Endothelial cell (in vitro differentiated cells): ENCODE measurements at places on chromosomes 12 and 14. TPM values are rescaled to one million over a fixed set of nuclear protein-coding genes. Genes with fewer than 3 reads are reported as not detected.

Gene GLT8D2
- 3.8 TPM for total RNA-seq

DNA sequence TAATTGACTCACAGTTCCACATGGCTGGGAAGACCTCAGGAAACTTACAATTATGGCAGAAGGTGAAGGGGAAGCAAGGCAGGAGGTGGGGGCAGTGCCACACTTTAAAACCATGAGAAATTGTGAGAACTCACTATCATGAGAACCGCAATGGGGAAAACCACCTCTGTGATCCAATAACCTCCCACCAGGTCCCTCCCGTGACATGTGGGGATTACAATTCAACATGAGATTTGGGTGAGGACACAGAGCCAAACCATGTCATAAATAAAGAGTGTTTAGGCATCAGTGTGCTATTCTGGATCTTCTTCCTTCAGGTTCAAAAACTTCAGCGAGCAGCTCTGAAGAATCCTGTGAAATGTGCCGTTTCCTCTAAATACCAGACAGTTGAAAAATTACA lies 9.7 kb downstream of the DDX47 start:
- H3K4me1 ChIP-seq: no peaks in the 10 kb centered on the region
- no peaks in the 10 kb centered on the region for H3K27me3 ChIP-seq
- H3K27ac ChIP-seq: no peak overlapping the region
- H3K36me3 ChIP-seq: peaks cover 33% of the 10 kb centered on the region
- H3K4me3 ChIP-seq: no peak overlapping the region
- no peak for DNase-seq

Gene LRTM2
- not detected for total RNA-seq

Gene ADGRD1
- total RNA-seq: 1.7 TPM

DNA sequence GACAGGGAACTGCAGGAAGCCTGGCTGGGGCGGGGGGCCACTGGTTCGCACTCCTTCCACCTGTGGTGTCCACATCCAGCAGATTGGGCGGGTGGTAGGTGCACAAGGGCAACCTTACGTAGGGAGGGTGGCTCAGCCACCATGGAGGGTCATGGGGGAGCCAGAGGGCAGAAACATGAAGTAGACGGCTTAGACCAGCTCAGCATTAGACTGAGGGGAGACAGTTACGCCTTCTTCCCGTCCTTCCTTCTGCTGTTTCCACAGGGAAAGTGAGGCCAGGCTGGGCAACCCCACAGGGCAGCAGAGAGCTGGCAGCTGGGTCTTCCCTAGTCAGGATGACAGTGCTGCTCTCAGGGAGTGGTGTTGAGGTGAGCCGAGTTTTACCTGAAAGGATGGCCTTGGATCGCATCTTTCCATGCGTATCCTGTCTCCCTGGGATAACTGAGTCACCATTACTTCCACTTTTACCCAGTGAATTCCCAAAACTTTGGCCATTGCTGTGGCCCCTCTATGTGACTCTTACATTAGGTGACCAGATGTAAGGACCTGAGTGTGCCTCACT lies 170.0 kb upstream of the GZMB start:
- H3K27me3 ChIP-seq: peaks cover 7% of the 10 kb centered on the region
- no peaks in the 10 kb centered on the region for H3K36me3 ChIP-seq
- no peak overlapping the region for H3K4me3 ChIP-seq
- no peak for DNase-seq
- no peak overlapping the region for H3K27ac ChIP-seq
- H3K4me1 ChIP-seq: peaks cover 1% of the 10 kb centered on the region

- DNase-seq: no peak
- no peak overlapping the region for H3K4me3 ChIP-seq
- no peak overlapping the region for H3K27ac ChIP-seq
- H3K4me1 ChIP-seq: no peaks in the 10 kb centered on the region
- peaks cover 2% of the 10 kb centered on the region for H3K27me3 ChIP-seq
These were observed 7.4 kb upstream of the TMEM132C start for GRCh38 chr12:128259556-128260070.

DNA sequence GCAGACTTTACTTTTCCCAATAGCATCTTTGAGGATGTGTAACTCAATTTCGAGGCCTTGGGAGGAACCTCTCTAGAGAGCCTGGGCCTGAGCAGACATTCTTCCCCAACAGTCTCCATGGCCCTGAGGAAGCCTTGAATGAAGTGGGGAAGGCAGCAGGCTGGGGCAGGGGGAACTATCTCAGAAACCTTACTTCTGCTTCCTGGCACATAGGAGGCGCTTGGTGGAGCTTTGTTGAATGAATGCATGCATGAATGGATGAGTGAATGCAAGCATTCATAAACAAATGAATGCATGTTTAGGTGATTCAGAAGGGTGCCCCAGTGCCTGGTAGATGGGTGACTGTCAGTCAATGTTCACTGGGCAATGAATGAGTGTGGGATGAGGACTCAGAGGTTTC lies 58.3 kb downstream of the GALNT16 start:
- H3K27me3 ChIP-seq: peaks cover 7% of the 10 kb centered on the region
- H3K4me1 ChIP-seq: peaks cover 10% of the 10 kb centered on the region
- DNase-seq: no peak
- H3K4me3 ChIP-seq: no peak overlapping the region
- no peak overlapping the region for H3K27ac ChIP-seq
- H3K36me3 ChIP-seq: no peaks in the 10 kb centered on the region
